CD4-positive, alpha-beta T cell treated with Interleukin-21 for 1 hour (primary cell): ENCODE measurements at places on chromosomes 6 and 20.

GRCh38 chr6:97151601-97152000 lies 131.4 kb downstream of the MMS22L start:
- DNase-seq, result no peak

DNA sequence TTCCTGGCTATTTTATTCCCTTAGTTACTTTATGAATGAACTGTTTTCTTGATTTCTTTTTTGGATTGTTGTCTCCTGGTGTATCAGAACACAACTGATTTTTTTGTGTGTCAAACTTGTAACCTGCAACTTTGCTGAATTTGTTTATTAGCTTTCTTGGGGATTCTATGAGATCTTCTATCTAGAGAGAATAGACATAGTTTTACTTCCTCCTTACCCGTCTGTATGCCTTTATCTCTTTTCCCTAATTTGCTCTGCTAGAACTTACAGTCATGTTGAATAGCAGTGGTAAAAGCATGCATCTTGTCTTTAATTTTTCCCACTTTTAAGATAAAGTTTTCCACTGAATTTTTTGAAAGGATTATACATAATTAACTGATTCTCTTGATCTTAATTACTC lies 13.2 kb downstream of the RNF146 start:
- DNase-seq, result no peak

GRCh38 chr6:144302701-144303372 lies 17.7 kb downstream of the UTRN start:
- no peak for DNase-seq

DNA sequence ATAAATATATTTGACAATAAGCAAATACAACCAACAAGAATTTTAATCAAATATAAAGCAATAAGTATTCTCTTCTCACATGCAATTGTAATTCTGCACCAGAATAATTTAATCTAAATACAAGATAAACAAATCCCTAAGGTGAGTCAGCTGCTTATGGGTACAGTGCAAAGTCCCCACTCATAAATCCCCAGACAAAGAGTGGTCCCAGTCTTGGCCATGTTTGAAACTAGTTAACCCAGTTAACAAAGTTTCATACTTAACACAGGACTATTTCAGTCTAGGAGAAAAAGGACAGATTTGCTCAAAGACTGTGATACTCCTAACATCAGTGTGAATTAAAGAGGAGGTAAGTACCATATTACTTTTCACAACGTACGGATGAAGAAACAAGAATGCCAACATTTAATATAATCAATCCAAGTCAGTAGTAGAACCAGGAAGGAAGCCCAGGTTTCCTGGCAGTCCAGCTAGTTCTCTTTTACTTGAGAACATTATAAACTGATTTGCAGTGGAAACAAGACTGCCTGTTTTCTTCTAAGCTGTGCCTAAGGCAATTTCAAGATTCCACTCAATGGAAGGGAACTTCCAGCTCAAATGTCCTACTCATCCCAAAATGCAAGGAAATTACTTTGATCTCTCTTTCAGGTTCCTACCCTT lies 10.4 kb downstream of the SAMD3 start:
- no peak for DNase-seq

GRCh38 chr6:130111031-130111430 lies 92.7 kb downstream of the L3MBTL3 start:
- DNase-seq, result no peak

DNA sequence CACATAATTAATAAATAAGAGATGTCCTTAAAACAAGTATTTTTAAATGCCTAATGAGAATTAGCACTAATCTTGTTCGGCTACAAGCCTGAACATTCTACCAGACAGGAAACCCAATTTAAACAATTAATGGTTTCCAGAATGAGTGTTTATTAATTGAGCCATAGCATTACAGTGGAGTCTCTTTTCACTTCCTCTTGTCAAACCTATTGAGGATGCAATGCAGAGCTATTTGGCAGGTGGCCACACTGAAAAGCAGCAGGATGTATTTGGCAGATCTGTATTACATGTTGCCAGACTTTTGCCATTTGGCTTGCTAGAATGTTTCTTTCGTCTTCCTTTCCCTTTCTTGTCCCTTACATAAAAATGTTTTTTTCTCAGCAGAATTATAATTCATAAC lies 475.2 kb upstream of the MARCKS start:
- no peak for DNase-seq
